ENCODE measurements at places on chromosomes 6 and 20.

- no peak for DNase-seq
Measured at GRCh38 chr6:134714679-134715078, 235.2 kb downstream of the ALDH8A1 start.

GRCh38 chr6:134723081-134723871, 226.6 kb downstream of the ALDH8A1 start:
- DNase-seq: no peak

- no peak for DNase-seq
Measured at GRCh38 chr6:169830876-169831275, 79.5 kb downstream of the ERMARD start.

GRCh38 chr6:124723671-124724070, 238.6 kb upstream of the RNF217 start:
- no peak for DNase-seq

DNA sequence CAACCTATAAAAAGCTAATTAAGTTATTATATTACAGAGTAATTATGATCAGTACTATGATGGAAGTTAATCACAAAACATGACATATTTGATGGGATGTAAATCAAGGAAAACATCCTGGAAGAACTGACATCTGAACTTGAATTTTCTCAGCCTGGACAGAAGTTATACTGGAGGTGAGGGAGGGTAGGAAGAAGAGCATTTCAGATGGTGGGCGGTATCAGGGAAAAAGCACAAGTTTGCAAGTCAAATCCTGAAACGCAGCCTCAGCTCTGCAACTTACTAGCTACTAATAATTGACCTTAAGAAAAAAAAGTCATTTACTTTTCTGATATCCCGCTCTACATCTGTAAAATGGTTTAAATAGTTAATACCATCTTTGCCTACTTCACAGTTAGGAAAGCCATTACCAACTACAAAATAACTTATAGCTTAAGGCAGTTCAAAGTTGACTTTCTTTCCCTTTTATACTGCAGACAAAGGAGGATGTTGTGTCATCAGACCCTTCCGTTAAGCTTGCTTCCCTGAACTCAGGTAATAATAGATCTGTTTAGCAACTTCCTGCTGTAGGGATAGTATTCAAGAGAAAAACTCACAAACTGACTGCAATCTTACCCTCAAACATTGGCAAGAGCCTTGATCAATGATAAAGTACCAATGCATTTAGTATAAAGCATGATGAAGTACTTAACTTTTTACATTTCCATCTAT, 21.0 kb downstream of the NOL7 start:
- DNase-seq: no peak
